ENCODE measurements at places on chromosomes 5 and 9.

DNA sequence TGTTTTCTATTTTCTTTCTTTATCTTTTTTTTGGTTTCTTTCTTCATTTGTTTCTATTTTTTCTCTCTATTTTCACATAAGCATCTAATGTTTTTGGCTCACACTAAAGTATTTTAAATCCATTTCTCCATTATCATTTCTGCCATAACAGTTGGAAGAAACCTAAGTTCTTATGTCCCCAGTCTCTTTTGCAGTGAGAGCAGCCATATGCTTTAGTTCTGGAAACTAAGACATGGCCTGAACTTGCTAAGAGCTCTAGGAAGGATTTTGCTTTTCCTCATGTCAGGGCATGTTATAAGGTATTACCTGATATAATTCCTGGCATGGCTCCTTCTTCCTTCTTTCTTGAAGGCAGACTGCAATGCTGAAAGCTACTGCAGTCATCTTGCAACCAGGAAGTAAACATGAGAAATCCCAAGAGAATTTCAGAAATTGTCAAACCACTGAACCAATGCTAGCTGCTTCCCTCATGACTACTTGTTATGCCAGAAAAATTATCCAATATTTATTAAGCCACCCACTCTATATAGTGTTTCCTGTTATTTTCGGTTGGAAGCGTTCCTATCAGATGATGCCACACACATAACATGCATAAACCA lies 171.1 kb downstream of the TAF11L14 start:
- no peak for DNase-seq

DNA sequence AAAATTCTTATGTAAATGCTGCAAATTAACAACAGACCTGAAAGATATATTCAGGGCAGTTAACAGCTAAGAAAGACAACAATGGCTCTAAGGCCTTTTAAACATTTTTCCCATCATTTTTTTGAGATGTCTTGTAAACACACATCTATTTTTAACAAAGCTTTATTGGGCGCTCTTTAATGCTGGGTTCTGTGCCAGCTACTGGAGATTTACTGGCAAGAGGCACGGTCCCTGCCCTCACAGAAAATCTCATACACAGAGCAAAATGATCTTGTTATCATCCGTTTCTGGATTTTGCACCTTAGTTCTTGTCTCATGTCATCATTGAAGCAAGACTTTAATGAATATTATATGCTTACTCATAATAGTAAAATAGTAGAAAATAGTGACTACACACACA lies 1022.3 kb upstream of the WWC1 start:
- DNase-seq, result no peak

DNA sequence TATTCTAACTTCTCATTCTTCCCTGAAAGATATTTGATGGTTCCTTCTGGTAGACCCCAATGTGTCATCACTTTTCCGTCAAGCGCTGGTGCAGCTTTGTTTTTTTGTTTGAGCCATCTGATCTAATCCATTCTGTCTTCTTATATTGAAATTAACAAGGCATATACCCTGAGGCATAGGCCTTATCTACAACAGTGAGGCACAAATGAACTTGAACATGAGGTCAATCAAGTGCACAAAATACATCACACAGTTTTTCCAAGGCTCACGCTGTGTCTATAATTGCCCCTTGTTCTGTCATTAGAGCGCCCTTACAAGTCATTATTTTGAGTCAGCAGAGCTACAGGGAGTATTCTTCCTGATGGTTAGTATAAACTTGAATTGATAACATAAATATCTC lies 406.6 kb downstream of the MAT2B start:
- DNase-seq, result no peak

GRCh38 chr5:147835386-147835798 lies 3.9 kb upstream of the SPINK1 start:
- no peak for DNase-seq

GRCh38 chr5:172407822-172408221 lies 46.5 kb downstream of the SH3PXD2B start:
- DNase-seq, result no peak

GRCh38 chr9:818958-819357 lies 22.5 kb upstream of the DMRT1 start:
- no peak for DNase-seq

DNA sequence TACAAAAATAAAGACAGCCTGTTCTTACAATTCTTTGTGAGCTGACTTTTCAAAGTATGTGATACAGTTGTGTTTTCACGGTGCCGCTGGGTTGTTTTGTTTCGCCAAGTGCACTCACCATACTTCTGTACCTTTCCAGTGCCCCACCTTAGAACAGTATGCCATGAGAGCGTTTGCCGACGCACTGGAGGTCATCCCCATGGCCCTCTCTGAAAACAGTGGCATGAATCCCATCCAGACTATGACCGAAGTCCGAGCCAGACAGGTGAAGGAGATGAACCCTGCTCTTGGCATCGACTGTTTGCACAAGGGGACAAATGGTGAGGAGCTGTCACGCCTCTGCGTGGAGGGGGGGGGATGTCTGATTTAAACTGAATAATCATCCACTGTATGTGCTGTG lies 12.9 kb downstream of the CCT5 start:
- no peak for DNase-seq

DNA sequence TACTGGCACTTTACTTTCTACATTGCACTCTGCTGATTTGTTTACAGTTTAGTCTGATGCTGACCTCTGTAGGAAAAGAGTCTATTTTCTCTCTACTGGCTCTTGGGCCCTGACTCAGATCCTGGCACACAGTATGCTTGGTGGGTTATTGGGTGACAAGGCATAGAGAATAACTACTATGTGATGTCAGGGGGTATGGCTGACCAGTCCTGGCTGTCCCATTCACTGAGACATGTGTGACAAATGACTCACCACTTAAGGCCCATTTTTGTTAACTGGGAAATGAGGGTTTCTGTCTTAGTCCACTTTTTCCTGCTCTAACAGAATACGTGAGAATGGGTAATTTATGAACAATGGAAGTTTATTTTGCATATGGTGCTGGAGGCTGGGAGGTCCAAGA lies 66.4 kb downstream of the DAPK1 start:
- DNase-seq, result peak; percentile 42

- DNase-seq, result no peak
These were observed 513 bp downstream of the FAM193B start for GRCh38 chr5:177553671-177554429.

GRCh38 chr9:105435453-105435852 lies 12.4 kb upstream of the FSD1L start:
- DNase-seq, result no peak

DNA sequence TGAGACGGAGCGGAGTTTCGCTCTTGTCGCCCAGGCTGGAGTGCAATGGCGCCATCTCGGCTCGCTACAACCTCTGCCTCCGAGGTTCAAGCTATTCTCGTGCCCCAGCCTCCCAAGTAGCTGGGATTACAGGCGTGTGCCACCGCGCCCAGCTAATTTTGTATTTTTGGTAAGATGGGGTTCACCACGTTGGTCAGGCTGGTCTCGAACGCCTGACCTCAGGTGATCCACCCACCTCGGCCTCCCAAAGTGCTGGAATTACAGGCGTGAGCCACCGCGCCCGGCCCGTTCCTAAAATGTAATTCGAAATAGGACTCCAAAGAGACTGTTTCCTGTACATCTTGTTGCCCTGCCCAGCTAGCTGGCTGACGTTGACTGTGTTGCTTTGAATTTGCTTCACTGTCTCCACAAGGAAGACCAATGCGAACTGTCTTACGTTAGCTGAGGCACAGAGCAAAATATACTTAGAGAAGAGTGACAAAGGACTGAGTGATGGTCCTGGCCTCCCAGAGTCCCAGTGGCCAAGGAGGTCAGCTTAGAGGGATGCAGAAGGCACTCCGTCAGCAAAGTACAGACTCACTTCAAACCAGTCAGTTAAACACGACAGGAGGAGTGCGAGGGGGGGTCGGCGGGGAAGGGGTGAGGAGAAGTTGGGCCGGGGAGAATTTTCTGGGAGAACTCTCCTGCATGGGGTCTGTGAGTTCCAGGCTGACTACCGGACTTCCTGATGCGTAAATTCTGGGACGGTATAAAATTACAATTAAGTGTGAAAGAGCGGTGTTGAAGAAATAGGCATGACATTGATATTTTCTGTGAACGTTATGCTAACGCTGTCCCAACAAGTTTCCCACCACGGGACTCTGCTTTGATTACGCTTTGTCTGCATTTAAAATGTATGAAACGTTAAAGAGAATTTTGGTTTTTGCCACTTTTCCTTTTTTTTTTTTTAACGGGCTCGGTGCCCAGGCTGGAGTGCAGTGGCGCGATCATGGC lies 6.8 kb upstream of the TRIM41 start:
- DNase-seq, result no peak

- DNase-seq, result peak; percentile 41
These were observed 32.8 kb upstream of the SEMA4D start for GRCh38 chr9:89530726-89531125.

- DNase-seq, result no peak
These were observed 233.1 kb upstream of the IRX1 start for GRCh38 chr5:3362606-3362910.

DNA sequence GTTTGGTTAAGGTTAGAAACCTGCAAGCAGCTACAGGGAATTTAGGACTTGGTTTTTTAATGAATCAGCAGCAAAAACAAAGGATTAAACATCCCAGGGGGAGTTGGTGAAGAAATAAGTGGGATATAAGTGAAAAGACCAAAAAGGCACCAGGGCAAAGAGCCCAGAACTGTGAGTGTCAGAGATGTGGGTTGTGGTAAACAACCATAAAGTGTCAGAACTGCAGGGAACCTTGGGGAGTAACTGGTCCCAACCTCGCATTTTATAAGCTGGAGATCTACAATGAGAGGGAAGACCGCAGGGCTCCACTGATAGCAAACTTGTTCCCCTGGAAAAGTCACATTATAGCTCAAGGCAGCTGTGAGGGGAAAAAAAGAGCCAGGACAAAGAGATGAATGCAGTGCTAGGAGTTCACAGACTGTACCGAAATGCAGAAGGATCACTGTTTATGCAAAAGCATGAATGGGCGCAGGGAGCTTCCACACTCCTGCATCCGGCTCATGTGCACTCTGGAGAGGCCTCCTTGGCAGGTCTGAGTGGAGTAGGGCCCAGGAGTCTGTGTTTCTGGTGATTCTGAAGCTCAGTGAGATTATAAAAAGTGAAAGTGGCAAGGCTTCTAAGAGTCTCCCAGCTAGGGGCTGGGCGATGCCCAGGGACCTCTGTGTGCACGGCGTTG lies 156.3 kb downstream of the GOLPH3 start:
- no peak for DNase-seq

GRCh38 chr5:43874772-43875171 lies 271.8 kb downstream of the NNT start:
- no peak for DNase-seq

DNA sequence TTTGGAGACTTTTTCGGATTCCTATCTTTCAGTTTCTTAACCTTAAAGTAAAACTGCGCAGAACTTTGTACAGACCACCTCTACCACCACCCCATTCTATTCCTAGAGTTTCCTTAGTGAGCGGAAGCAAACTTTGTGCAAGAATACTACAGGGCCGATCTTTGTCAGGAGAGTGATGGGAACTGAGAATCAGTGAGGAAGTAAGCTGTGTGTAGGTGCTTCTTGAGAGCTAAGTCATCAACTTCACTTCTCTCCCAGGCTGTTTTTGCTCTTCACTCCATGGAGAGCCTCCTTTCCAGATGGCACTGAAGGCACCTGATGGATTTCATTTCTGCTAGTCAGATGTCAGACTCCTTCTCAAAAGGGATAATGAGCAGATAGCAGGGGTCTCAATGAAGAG lies 127.3 kb downstream of the SPATA31D1 start:
- DNase-seq, result no peak

DNA sequence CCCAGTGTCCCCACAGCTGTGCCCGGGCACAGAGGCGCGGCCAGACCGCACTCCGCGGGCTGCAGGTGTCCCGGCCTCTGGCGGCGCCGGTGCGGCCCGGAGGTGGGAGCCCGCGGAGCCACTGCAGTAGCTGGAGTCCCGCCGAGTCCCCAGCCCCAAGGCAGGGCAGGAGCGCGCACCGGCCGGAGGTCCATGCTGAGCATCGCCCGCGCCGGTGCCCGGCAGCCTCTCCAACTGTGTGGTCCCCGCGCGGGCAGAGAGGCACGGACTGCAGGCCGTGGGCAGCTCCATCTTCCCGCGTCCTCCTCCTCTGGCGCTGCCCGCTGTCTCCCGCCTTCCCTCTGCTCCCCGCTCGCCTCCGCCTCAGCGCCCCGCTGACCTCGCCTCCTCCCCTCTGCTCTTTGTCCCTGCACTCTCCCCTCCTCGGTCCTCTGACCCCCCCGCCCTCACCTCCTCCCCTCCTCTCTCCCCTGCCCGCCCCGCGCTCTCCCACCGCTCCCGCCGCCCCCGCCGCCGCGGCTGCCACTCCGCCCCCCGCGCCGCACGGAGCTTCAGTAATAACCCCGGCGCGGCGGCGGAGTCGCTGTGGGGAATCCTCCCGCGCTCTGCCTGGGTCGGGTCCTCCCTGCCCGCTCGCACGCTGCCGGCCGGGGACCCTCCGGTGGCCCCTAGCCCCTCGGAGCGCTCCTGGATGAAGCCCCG lies at the start of gene ADAMTS16:
TSS of gene ADAMTS16 (plus strand) at position 554 of the 702 bp plus-strand sequence. CDS start at position 692, 138 bp downstream.
- no peak for DNase-seq

DNA sequence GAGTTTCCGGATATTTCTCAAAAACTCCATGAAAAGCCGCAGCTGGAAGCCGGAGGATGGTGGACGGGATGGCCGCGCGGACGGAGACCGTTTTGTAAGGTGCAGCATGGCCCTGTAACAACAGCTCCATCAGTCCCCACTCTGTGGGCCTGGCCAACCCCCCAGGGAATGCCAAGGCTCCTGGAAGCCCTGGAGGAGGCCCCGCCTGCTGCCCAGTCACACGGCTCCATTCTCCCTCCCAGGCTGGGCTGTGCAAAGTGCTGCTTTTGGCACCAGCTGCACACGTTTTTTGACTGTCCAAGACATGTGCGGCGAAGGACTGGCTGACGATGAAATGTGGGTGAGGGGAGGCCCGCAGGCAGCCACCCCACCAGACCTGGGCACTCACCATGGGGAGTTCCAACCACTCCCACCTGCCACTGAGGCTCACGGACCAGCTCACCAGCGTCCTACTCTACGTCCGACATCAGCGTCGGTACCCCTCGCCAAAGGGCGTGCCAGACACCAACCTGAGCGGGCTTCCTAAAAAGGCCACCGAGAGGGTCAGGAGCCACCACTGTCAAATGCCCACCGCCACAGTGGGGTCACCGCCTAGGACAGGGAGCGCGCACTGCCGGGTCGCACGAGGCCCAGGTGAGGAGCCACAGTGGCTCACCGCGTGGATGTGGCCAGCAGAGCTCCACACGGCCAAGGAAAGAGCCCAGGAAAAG lies 27.3 kb downstream of the PNPLA7 start:
- DNase-seq, result no peak

- peak; percentile 46 for DNase-seq
These were observed 655 bp downstream of the TOR4A start for GRCh38 chr9:137278061-137278701.
